ENCODE measurements at places on chromosomes 12 and 14.

GRCh38 chr12:93087840-93088610, 158.9 kb upstream of the EEA1 start:
- no peak for DNase-seq

GRCh38 chr12:87231818-87232217, 797.4 kb downstream of the C12orf50 start:
- DNase-seq, result no peak

- DNase-seq, result no peak
These were observed 288.2 kb downstream of the PPFIA2 start for GRCh38 chr12:81470923-81471322.

GRCh38 chr12:47867495-47867941, 37.3 kb downstream of the VDR start:
- no peak for DNase-seq

- no peak for DNase-seq
These were observed 15.0 kb upstream of the GALNT16 start for GRCh38 chr14:69244946-69245345.

GRCh38 chr14:24078146-24078545, 6.8 kb downstream of the CPNE6 start:
- no peak for DNase-seq

DNA sequence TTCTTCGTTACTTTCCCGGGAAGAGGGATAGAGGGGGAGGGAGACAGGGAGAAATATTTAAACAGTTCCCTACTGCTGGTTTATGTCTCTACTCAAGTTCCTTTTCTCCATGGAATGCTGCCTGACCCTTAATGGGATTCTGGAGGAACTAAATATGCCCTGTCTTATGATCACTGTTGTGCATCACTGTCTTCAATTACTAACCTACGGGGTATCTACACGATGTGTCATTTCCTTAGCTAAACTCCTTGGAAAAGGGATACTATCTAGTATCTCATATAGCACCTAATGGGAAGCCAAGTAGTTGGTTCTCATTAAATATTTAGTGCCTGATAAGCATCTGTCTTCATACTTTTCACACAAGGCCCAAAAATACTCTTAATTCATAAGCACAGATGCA, 37.5 kb upstream of the FBLN5 start:
- no peak for DNase-seq

DNA sequence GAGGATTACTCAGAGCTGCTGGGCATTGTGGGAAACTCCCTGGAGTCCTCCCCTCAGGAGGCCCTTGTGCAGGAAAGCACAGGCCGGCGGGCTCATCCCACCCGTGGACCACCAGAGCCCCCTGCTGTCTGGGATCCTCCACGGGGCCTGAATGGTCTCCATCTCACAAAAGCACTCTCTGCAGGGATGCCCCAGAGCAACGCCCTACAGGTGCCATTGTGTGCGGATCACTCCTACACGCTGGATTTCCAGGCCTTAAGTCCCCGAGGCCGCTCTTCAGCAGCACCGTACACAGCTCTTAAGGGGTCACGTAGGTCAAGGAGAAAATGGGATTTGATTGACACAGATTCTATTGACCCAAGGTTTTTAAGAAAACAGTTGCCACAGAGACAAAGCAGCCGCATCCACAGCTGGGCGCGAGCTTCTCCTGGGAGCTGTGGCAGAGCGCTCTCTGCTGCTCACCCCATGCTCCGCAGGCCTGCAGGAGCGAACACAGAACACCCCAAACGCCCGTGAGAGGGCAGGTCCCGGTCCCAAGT, 36.7 kb upstream of the RIMBP2 start:
- DNase-seq, result no peak

DNA sequence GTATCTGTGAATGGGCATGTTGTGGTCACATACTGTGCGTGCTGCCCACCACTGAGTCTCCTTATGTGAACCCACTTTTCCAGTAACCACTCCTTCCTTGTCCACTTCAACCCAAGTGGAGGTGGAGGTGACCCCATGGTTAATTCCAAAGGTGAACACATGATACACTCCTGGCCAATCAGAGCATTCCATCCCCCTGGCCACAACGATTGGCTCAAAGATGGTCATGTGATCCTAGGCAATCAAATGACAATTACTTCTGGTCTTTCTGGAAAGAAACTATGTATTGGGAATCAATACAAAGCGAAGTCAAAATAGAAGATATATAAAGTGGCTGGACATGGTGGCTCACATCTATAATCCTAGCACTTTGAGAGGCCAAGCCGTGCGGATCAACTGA, 20.2 kb upstream of the CCDC60 start:
- no peak for DNase-seq

- DNase-seq, result no peak
These were observed 3.5 kb downstream of the FMNL3 start for GRCh38 chr12:49703647-49704137.

GRCh38 chr12:79415321-79415720, 275.4 kb downstream of the PAWR start:
- DNase-seq, result no peak

GRCh38 chr12:89098441-89099112, 253.7 kb downstream of the DUSP6 start:
- no peak for DNase-seq

DNA sequence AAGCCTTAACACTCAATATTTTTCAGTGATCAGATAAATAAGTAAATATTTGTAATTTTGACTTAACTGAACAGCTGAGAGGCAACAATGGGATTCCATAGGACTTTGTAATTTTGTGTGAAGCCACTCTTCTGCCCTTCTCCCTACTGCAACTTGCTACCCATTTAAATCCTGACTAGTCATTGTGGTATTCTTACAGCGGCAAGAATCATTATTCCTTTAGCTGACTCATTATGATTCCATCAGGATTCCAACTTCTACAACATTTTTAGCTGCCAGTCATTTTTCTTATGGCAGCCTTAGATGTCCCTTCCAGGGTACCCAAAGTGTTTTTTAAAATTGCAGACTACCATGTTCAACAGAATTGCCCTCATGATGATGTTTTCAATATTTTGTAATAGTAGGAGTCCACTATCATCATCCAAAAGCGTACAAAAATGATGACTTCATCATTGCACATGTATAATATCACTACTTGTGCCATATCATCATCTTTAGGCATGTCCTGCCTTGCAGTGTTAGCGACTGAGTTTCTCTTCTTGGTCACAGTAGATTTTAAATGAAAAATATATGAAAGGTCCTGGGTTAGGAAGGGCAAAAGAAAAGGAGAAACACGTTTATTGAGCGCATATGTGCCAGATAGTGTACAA, 5.1 kb upstream of the MAGOHB start:
- no peak for DNase-seq

DNA sequence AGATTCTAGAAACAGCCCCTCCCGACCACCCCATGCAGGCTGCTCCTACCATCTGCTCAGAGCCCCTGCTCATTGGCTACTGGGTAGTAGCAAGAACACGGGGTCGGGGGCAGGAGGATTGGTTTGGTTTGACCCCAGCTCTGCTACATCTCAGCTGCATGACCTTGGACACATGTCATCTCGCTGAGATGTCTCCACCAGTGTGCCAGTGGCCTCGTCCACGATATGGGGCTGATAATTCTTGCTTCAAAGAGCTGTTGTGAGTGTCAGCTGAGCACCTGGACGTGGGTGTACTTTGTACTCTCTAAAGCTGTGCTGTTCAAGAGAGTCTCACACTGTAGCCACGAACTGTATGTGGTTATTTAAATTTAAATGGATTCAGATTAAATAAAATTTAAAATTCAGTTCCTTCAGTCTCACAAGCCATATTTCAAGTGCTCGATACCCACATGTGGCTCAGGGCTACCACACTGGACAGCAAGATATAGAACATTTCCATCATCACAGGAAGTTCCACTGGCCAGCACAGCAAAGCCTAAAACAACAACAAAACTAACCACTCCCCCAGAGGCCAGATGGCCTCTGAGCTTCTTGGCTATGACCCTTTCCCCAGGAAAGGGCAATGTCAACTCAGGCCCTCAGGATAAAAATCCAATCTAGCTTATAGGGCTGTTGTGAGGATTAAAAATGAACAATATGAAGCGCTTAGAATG, 18.6 kb downstream of the LTBP2 start:
- no peak for DNase-seq

GRCh38 chr14:34075042-34075744, 124.3 kb upstream of the EGLN3 start:
- no peak for DNase-seq

GRCh38 chr14:53519137-53519536, 366.0 kb upstream of the DDHD1 start:
- no peak for DNase-seq

DNA sequence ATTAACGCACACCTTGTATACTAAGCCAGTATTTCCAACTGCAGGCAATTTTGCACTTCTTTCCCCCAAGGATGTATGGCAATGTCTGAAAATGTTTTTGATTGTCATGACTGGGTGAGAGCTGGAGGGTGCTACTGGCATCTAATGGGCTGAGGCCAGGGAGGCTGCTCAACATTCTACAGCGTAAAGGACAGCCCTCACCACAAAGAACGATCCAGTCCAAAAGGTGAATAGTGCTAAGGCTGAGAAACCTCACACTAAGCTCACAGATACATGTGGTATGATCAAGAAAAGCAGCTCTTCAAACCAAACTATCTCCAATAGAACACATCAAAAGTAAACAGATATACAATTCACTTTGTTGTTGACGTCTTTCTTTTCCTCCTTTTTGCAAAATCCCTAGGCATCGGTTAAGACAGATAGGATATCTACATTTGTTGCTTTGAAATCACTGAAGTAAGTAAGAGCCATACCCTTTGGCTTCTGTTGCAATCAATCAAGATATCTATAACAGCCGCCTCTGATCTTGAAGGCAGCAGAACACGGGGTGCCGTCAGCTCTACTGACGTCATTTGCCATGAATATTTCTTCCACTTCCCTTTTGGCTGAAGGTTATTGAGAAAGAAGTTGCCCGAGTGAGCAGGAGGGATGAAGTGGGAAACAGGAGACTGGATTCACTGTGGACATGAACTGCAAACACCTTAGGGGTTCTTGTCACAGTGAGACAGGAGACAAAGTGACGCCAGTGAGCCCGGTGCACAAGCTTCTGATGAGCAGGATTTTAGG, 218.3 kb downstream of the FOXN3 start:
- no peak for DNase-seq

DNA sequence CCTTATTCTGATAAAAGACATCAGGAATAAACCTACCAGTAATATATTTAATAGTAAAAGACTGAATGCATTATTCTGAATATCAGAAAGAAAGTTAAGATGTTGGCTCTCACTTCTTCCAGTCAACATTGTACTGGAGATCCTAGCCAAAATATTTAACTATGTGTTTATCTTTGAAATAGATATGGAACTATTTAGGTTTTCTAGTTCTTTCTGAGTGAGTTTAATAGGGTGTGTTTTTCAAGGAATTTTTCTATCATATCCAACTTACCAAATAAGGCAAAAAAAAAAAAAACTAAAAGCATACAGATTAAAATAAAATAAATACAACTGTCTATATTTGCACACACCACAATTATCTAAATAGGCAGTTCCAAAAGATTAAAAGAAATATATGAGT, 478.9 kb upstream of the LMO3 start:
- no peak for DNase-seq

- DNase-seq, result no peak
These were observed 65.9 kb downstream of the DCAF5 start for GRCh38 chr14:69087061-69087461.

DNA sequence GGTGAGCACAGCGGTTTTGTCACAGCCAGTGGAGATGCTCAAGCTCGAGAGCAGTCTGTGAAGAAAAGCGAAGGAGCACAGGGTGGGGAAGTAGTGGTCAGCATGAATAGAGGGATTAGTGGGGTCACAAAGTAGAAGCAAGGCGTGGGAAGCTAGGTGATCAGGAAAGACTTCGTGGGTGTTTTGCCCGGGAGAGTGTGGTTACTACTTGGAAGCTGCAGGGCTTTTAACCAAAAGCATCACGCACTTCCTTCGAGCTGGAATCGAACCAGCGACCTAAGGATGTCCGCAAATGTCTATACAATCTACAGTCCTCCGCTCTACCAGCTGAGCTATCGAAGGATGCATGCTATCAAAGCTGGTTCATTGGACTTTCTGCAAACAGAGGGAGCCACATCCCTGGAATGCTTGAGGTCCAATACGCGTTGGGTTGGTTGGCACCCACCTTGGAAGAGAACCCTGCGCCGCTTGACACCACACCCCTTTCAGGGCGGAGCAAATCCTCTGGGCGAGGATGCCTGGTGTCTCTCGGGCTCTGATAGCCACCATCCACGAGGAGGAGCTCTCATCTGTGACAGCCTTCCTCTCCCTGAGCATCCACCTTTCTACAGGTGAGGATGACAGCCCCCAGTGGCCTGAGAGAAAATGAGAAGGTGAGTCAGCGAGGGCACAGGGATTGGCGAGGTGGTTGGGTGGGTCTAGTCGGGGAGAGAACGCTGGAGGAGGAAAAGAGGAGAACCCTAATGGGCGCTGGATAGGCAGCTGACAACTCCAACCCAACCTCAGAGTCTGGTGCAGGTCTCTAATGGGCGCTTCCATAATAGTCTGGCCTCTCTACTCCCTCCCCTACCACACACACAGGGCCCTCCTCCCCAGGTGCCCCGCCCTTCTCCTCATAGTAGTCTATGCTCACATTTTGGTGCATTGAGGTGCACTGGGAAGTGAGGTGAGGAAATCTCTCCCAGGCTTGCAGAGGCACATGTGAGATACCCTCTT, 16.0 kb upstream of the OR6S1 start:
- no peak for DNase-seq

- no peak for DNase-seq
These were observed 4.9 kb upstream of the ASPG start for GRCh38 chr14:104080376-104081260.

DNA sequence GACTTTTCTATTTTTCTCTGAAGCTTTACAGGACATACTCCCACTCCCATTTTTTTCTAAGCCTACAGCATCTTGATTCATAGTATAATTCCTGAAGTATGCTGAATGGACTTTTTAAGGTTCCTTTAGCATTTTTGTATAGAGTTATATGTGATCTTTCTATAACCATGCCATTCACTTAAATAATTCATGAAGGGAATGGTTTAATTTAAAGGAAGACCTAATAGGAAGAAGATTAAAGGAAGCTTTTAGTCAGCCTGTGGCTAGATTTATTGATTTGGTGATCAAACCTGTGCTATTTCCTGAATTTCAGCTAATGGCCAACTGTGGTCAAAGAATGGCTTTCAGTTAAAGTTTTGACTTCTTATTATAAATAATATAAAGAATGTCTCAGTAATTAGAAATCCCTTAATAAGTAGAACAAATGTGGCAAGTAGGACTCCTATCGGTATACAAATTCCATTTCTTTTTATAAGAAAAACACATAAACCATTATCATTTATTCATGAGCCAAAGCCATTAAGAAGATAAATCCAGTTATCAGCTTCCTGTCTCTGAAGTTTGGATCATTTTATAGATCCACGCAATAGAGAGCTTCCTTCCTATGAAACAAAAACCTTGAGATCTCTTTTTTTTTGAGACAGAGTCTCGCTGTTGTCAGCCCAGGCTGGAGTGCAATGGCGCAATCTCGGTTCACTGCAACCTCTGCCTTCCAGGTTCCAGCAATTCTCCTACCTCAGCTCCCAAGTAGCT, 4.0 kb upstream of the MAPK1IP1L start:
- DNase-seq, result no peak
